Mesothelial cell of epicardium (in vitro differentiated cells): ENCODE measurements at places on chromosomes 1 and 21. TPM values are rescaled to one million over a fixed set of nuclear protein-coding genes. Genes with fewer than 3 reads are reported as not detected.

- no peak for DNase-seq
These were observed 101.7 kb downstream of the HUNK start for GRCh38 chr21:31974454-31974985.

The MAST2 gene
- 60.7 to 63.7 TPM (median 63.0 TPM) in 3 replicates for total RNA-seq

- DNase-seq: no peak
These were observed 812.3 kb downstream of the PLA2G4A start for GRCh38 chr1:187641015-187641414.

The RHBDL2 gene
- not detected in 3 replicates for total RNA-seq

GRCh38 chr1:42830631-42831030 is 13.4 kb upstream of the SVBP start:
- no peak for DNase-seq

GRCh38 chr1:34087986-34088385 is 77.0 kb downstream of the CSMD2 start:
- DNase-seq: no peak

DNA sequence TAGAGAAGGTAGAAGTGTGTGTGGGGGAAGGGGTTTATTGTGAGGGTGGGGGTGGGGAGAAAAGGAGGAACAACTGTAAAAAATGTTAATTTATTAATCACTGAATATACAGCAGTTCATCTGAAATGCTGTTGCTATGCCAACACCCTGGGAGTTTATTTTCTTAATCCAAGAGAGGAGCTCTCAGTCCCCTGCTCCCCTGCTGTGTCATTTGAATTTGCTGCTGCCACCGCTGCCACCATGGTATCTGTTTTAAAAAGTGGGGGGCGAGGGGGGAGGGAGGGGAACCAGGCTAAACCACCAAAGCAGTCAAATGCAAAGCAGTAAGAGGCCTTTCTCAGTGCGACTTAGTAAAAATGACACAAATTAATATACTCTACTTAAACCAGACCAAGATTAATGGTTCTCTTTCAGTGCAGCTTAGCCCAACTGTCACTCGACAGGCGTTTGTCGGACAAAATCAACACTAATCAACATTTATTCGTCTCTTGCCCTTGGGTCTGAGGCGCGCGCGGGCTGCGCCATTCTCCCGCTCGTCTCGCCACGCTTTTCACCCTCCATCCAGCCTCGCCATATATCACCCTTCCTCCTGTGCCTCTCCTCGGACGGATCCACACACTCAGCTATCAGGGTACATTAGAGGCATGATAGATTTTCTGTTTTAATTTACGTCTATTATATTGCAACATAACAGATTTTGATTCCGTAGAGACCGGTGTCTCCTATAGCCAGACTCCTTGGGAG is 76.2 kb downstream of the PBX1 start:
- no peak for DNase-seq

- no peak for DNase-seq
These were observed 617.1 kb upstream of the PTBP2 start for GRCh38 chr1:96104506-96104905.
